Stimulated activated CD4-positive, alpha-beta T cell treated with anti-CD3 and anti-CD28 coated beads, Interleukin-12 subunit alpha, Interleukin-12 subunit beta, amount 100 ng/mL, for 4 hours (primary cell): ENCODE measurements at places on chromosomes 11 and 22.

- DNase-seq, result peak; percentile 55
These were observed 55.8 kb upstream of the RRAS2 start for GRCh38 chr11:14414470-14415461.

- DNase-seq, result no peak
These were observed 50.4 kb downstream of the PARVB start for GRCh38 chr22:44074337-44074984.

DNA sequence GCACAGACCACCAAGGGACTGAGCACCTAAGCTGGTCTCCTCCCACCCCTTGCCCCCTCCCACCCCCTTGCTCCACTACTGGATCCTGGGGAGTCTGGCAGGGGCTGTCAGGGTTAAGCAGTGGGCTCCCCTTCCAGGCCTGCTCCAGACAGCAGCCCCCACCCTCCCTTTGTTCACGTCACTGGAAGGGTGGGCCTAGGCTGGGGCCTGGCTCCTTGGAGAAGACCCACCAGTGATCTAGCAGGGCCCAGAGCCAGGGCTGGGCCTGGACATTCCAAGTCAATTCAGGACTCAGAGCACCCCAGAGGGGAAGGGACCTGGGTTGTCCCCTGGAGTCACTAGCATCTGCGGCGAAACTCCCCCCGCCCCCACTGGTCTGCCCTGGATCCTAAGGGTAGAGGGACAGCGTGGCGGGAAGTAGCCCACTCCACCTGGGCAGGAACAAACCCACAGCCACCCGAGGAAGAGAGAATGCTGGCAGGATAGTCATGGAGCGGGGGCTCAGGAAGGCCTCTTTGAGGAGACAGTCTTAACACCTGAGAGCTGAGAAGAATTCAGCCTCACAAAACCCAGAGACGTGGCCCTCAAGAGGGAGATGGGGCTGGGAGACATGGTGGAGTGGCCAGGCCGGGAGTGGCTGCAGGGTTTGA, 45.8 kb downstream of the IGLL1 start:
- DNase-seq, result no peak

- DNase-seq, result no peak
These were observed 54.5 kb downstream of the MRTFA start for GRCh38 chr22:40582063-40582462.

DNA sequence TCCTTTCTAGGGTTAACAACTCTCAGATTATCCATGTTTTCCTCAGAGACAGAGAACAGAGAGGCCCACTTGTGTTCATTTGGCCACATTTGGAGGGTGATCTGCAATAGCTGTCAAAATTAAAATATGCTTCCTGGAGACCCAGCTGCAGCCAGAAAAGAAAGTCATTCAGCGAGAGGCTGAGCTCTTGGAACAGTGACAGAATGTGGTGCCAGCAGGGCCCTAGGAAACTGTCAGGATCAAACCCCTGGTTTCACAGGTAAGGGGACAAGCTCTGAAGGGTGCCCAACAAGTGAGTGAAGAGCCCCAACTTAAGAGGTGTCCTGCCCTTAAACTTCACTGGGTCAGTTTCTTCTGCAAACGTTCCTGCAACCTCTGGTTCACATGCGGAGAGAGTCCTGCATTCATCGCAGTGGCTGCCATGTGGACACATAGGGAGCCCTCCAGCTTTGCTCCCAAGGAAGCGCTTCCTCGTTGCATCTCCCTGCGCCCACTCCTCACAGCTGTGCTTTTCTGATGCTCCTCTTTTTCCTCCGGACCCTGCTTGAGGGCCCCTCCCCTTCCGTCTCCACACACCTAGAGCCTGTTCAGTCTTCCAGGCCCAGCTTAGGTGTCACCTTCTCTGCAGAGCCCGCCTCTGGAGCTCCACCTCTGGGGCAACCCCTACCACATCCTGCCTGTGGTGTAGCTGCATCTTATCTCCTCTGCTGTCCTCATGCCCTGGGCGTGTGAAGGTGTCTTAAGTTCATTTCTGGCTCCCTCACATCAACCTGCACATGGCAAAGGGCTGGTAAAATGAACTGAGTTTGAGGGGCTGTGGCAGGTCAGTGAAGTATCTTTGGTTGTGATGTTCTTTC, 3.9 kb downstream of the UCP3 start:
- peak; percentile 61 for DNase-seq

DNA sequence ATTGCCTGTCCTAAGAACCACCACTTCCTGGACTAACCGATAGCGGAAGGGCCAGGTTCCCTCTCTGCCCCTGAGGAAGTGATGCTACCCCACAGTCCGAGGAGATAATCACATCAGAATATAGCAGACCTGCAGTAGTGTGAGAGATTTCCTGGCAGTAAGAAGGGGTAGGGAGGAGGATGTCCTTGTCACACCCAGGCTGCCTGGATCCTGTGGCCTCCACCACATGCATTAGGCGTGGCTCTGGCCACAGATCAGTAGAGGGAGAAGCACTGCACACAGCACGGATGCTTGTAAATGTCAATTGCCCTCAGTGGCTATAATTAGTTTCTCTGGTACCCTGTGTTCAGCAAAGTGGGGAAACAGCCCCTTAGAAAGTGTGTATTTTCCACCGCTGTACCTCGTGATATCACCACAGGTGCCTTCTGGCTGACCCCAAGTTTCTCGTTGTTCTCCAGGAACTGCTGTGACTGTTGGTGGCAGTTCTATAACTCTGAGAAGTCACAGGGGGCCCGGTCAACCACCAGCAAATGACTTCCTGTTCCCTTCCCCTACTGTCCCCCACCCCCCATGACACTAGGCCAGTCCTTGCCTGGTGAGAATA, 61.8 kb downstream of the UBASH3B start:
- no peak for DNase-seq

- no peak for DNase-seq
These were observed 12.9 kb downstream of the GNB1L start for GRCh38 chr22:19841641-19842392.

GRCh38 chr22:30056015-30056414, 24.2 kb upstream of the HORMAD2 start:
- DNase-seq, result no peak

DNA sequence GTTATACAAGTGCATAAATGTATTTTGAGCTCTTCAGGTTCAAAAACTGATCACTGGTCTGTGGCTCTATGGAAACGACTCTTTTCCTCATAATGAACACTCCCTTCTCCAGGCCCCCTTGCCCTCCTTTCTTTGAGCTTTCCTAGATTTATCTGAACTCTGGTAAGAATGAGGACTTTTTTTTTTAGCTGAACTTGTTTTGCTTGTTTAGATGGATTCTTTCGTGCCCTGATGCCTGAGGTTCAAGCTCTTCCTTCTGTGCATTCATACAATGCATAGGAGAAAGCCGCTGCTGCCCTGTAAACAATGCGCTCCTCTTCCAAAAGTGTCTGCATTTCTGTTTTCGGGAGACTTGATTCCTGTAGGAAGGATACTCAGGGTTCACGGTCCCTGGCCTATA, 205.1 kb downstream of the TENM4 start:
- DNase-seq, result no peak

DNA sequence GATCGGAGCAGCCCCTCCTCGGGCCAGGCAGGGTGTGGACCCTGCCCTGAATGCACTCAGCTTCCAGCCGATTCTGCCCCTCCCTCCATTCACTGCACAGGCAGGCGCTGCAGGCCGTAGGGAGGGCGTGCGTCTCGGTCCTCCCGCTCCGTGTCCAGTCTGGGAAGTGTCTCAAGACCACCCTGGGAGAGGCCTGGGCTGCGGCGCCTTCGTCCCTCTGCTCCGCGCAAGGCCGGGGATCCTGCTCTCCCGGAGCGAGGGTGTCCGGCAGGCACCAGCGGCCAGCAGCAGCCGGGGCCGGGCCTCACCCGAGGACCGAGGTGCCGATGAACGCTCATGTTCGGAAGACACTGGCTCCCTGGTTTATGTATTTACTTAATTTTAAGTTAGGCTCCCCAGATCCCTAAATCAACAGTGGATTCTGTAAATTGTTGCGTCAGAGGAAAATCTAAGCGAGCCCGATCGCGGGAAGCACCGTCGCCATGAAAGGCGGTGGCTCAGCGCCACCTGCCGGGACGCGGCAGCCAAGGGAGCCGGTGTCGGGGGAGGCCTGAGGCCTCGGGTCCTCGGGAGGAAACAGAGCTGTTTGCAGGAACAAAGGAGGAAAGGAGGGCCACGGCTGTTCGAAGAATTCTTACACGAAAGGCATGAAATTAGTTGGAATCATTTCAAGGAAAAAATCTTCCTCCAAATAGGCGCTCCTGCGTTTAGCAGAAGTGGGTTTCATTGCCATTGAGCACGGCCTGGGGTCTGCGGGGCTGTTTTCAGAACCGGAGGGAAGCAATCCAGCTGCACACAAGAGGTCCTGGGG, 195.3 kb downstream of the BRD1 start:
- DNase-seq, result no peak

DNA sequence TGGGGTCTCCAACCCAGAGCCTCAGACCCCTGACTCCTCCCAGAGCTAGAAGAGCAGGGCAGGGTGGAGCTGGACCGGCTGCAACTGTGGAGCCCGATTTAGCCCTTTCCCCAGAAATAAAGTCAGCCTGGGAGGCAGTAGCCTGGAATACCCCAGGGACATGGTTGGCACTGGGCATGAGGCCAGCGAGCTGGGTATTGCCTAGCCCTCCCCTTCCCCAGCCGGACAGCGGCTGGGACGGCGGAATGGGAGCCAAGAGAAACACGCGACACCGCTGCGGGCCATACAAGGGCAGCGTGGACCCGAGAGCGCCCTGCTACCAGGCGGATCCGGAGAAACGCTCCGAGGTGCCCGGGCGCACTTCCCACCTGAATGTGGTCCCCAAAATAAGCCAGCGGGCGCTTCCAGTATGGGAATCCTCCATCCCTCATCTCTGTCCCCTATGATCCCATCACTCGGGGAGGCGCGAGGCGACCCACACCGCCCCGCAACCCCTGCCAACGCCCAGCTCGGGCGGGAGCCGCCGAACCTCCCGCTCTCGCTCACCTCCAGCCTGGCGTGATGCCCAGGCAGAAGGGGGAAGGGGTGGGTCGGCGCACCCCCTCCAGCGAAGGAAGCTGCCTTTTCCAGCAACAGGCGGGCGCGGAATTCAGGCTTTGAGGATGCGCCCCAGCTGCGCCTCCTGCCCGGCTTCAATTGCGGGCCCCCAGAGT, 758 bp downstream of the MCAM start:
- no peak for DNase-seq

DNA sequence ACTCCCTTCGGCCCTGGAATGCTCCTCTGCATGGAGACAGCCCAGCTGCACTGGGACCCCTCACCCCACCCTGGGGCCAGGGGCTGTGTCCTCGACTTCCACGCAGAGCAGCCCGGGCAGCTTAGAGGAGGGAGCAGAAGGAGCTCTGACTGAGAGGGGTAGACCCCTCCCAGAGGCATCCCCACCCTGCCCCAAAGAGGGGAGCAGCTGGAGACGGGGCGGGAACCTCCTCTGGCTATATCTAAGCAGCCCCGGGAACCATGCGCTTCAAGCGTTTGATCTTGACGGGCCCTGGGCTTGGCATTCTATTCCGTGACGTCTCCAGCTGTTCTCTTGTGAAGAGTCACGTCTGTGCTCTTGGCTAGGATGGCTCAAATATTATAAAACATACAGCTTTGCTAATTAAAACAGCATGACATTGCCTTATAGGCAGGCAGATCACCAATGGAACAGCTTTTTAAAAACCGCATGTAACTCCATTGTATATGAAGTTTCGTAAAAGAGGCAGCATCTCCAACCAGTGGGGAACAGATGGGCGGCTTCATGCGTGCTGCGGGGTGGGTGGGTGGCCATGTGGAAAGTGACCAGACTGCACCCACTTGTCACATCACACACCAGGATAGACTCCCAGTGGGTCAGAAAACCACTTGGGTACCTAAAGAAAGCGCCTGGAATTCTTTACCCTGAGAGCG, 7.7 kb downstream of the KCNQ1 start:
- DNase-seq, result no peak
